ENCODE measurements at places on chromosomes 4 and X.

- no peak for DNase-seq
Measured at GRCh38 chr4:77493120-77493752, 112.4 kb upstream of the CXCL13 start.

DNA sequence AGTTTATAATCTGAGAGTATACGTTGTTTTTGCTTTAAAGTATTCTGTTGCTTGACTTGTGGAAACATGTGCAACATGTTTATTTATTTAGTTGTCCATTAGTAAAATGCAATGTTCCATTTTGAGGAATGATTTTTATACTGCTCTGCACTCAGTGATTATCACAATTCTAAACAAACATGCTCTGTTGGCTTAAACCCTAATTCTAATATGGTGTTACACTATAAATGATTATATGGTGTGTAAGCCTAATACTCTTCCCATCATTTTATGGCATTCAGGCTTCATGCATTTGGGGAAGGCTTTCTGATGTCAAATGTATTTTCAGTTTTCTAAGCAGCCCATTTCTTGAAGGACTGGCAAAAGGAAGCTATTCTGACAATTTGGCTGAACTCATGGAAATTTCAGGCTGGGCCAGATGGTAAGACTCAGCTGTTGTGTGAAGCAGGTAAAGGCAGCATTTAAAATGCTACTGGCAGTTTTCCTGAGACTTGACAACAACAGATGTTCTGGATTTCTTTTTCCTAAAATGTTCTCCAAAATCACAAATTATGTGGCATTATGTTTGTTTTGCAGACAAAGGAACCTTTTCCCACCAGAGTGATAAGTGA lies 336.7 kb upstream of the GNPDA2 start:
- no peak for DNase-seq

DNA sequence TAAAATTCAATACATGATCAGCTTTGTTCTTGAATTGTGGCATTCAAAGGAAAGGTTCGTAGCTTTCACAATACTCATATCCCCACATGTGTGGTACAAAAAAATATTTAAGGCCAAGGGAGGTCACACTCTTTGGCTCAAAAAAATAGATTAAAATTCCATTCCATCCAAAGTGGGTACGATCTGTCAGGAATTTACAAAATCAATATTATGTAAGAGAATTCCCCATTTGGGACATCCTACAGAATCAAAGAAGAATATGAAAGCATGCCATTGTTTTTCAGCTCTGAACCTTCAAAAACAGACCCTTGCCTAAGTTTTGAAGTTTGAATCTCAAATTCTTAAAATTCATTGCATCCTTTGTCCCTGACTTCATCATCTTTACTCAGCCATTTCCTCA lies 85.8 kb downstream of the MID1 start:
- no peak for DNase-seq

GRCh38 chr4:132823419-132823818 lies 325.7 kb upstream of the PCDH10 start:
- no peak for DNase-seq

DNA sequence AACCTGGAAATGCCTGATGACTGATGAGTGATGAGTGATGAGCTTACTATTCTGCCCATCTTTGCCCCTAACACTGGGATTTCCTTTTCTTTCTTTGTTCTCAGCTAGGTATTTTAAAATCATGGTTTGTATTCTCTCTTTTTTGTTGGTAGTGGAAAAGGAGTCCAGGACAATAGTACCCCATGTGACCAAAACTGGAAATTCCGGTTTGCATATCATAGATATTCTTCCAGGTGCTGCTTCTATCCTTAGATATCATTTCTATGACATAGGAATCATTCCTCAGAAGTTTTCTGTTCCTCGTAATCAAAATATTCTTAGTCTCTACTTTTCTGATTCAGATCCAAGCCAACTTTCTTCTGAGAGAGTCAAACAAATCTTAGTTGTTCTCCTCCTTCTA lies 320.5 kb upstream of the TET2 start:
- DNase-seq = no peak

GRCh38 chr4:150348079-150348478 lies 233.9 kb upstream of the MAB21L2 start:
- DNase-seq = no peak

DNA sequence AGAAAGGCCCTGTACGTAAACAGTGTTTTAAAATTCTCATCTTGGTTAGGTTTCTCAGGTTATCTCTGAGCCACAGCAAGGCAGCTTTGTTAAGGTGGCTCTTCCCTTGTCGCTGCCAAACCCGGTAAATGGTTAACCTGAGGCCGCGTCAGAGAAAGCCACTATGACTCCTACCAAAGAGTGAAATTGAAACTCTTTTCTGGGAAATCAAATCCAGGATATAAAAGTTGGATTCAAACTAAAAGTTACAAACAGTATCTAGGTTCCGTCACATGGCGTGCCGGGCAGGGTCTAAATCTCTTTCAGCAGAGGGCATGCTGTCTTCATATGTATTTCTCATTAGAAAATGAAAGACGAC lies 433 bp downstream of the MMAA start:
- no peak for DNase-seq

GRCh38 chr4:40000711-40001110 lies 23.0 kb upstream of the PDS5A start:
- no peak for DNase-seq

- no peak for DNase-seq
Measured at GRCh38 chr4:181541396-181541795, 701.8 kb upstream of the TENM3 start.

DNA sequence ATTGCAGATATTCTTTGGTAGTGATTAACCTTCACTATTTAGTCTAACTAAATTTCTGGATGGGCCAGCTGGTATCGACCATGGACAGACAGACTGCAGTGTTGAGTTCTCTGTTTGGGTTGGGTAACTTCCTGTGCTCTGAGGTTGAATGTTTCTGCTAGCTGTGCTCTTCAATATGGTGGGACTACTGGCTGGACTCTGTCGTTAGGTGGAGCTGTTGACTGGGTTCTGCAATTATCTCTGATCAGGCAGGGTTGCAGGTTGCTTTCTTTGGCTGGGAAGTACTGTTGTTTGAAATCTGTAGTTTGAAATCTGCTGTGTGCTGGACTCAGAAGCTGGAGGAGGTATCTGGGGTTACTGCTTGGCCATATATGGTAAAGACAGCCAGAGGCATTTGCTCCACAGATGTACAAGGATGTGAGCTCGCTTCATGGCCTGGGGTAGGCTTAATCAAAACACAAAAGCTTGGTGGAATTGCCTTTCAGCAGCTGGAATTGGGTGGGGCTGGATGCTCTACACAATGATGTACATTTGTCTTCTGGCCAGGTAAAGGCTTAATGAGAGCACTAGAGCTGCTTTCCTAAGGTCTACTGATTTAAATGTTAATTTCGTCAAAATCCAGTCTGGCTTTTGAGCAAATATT lies 1472.0 kb downstream of the FAM133A start:
- no peak for DNase-seq

- no peak for DNase-seq
Measured at GRCh38 chrX:48520455-48520854, 1.2 kb upstream of the EBP start.

- DNase-seq = no peak
Measured at GRCh38 chr4:126775485-126776106, 857.2 kb upstream of the INTU start.

DNA sequence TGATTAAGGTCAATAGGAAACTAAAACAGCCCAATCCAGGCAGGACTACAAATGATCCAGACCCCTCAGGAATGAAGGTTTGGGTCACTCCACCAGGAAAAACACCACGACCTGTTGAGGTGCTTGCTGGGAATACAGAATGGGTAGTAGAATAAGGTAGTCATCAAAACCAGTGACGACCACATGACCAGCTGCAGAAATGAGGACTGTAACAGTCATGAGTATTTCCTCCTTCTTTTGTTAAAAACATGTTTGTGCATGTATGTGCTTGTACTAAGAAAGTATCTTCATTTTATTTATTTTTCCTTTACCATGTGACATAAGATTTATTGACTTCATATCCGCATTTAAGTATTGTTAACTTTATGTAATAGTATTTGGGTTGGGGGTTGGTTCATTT lies 603.5 kb upstream of the NR3C2 start:
- no peak for DNase-seq

DNA sequence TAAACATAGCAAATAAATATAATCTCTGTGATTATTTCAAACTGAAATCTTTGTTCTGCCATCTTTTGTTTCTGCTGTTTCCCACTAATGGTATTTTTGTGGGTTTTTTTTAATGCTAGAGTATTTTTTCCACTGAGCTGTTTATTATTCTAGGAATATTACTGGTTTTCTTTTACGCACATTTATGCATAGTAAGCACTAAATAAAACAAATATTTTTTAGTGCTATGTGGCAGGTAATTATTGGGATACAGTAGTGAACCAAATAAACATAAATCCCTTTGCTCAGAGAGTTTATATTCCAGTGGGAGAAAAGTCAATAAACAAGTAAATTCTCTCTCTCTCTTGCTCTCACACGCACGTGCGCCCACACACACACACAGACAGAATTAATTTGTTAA lies 397.4 kb downstream of the PRDM5 start:
- no peak for DNase-seq

DNA sequence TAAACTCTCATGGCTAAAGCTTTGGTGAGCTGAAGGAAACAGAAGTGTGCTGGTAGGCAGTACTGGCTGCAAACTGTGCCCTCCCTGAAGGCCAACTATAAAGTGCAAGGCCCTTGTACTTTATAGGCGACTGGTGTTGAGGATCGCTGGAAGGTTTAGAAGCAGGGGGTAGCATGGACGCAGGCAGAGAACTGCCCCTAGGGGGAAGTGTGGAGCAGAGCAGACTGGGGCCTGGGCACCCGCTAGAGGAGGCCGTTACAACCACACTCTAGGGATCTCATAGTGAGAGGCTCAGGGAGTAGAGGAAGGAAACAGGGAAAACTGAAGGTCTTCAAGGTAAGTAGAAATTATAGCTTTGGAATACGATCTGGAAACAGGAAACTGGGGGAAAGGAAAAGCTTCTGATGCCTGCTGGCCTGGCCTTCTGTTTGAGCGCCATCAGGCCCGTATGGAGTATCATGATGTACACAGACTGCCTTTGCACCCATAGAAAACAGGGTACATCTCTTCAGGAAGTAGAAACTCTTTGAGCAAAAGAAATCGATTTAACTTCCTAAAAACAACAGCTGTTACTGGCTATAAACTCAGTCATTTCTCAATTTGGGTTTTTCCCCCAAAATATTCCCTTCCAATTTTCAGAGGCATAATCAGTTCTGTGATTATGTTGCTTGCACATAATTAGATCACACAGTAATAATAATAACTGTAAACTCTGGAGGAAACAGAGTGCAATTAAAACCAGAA lies 23.9 kb upstream of the TMSB4X start:
- peak; percentile 45 for DNase-seq

- DNase-seq = peak; percentile 46
Measured at GRCh38 chr4:10074767-10075105, 41.9 kb downstream of the WDR1 start.

DNA sequence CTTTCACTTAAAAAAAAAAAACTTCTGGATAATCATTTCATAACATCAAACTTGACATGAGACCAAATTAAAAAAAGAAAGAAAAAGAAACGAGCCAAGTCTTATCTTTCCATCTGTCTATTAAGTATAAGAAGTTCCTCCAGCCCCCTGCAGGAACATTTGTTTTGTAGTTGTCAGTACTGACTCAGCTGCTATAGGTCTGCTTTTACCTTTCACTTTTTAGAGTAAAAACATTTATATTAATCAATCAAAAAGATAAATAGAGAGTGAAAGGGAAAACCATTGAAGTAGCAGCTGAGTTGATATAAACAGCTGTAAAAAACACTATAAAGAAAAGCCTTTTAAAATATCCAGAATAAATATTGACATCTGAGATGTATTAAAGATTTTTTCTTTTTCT lies 46.1 kb downstream of the CCDC158 start:
- DNase-seq = no peak

GRCh38 chrX:17525762-17526555 lies 151.0 kb downstream of the NHS start:
- no peak for DNase-seq

DNA sequence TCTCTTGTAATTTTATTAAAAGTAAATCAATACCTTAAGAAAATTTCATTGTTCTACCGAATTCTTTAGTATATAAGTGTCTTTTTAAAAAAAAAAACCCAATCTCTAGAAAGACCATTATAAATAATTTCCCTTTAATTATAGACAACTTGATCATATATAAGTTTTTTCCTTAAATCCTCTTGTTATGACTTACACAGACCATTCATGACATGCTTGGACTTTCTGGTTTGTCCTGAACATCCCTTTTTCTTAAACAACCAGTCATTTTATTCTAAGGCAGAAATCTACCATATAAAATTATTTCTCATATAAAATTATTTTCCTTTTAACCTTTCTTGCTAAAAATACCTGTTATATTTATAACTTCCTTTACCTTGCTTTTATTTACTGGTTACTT lies 15.4 kb upstream of the FHDC1 start:
- no peak for DNase-seq

GRCh38 chrX:14920196-14920595 lies 47.0 kb downstream of the MOSPD2 start:
- no peak for DNase-seq

DNA sequence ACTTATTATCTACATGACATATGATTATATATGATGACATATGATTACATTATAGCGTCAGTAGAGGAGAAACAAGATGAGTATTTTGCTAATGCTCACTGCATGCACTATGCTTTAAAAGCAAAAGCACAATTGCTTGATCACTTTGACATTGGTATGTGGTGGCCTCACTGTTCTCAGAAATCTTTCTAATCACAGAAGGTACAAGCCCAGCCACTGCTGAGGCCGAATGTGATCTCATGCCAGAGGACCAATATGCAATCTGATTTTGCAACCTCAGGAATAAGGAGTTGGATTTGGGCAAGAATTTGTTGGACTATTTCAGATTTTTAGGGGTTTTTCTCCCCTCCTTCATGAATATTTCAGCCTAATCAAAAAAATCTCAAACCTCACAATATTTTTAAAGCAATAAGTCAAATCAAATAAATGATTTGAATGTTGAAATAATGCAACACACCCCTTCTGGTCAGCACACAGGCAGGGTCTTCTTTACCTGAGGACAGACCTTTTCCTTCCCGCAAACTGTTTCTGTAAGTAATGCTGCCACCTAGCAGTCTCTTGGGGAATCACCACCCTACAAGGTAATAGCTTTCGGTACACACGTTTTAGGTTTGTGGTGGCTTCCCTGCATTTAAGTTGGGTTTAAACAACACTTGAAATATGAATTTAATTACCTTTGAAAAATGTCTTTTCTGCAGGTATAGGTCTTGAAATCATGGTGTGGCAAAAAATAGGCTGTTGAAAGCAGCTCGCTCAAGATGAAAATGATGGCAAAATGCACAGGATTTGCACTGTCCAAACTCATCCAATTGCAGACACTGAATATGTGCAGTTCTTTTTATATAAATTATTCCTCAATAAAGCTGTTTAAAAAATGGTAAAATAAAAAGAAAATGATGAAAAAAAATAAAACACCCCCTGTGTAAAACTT lies 4.8 kb upstream of the CXCL13 start:
- DNase-seq = peak; percentile 71

GRCh38 chr4:74447636-74448233 lies 2.8 kb downstream of the AREG start:
- DNase-seq = no peak

GRCh38 chr4:183936047-183936446 lies 30.9 kb downstream of the STOX2 start:
- no peak for DNase-seq

Measured in iPS-NIHi11 (cell line).